ENCODE measurements at places on chromosomes 7 and 10. TPM values are rescaled to one million over a fixed set of nuclear protein-coding genes. Genes with fewer than 3 reads are reported as not detected.
A peak's percentile ranks its signal among the peaks of the same experiment; 100 is the strongest.

DNA sequence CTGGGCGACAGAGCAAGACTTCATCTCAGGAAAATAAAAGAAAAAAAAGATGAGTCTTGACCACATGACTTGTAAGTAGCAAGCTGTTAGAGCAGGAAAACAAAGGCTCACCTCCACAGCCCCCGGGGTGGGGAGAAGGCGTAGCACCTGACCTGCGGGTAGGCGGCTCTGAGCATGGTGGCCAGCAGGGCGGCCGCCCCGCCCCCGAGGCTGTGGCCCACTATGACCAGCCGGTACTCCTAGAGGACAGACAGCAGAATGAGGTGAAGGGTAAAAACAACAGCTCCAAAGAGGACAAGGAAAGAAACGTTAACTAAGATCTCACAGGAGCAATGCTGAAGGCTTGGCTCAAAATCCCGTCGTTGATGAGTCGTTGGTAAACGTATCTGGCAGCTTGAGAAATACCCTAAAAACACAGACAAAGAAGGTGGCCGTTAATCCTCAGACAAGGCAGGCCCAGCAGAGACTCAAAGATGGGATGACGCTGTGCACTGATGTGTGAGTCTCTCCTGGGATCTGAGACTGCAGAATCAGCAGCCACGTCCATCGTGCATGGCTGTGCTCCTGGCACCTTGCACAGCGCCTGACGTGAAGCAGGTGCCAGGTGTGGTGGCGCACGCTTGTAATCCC lies 31.1 kb downstream of the DAGLB start:
- no peak for DNase-seq

- no peak for DNase-seq
These were observed 3.6 kb downstream of the VAX1 start for GRCh38 chr10:117134306-117135025.

GRCh38 chr7:142516038-142516501 lies 233.2 kb upstream of the PRSS1 start:
- peak; percentile 67 for DNase-seq

DNA sequence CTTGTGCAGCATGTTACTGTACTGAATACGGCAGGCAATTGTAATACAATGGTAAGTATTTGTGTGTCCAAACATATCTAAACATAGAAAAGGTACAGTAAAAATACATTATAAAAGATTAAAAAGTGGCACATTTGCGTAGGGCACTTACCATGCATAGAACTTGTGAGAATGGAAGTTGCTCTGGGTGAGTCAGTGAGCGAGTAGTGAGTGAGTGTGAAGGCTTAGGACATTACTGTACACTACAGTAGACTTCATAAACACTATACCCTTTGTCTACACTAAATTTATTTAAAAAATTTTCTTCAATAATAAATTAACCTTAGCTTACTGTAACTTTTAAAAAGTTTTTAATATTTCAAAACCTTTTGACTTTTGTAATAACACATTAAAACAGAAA lies 37.5 kb downstream of the BPGM start:
- no peak for DNase-seq

GRCh38 chr7:138154661-138155060 lies 78.4 kb downstream of the AKR1D1 start:
- no peak for DNase-seq

GRCh38 chr10:97827702-97828291 lies 21.8 kb upstream of the GOLGA7B start:
- no peak for DNase-seq

- DNase-seq: no peak
These were observed 1.8 kb upstream of the ZNF503 start for GRCh38 chr10:75403144-75403938.

DNA sequence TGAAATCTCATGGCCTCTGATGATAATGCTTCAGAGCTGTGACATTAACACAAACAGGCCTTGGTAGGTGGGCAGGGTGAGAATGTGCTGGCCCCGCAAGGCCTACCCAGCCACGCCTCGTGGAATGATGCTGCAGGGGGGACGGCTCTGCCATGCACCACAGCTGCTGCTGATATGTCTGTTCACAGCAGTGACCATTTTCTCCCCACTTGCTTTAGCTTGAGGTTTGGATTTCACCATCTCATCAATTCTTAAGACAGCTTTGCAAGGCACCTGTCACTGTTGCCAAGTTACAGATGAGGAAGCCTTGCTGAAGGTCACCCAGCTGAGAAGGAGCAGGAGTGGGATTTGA lies 128.3 kb downstream of the PTPN20 start:
- no peak for DNase-seq

GRCh38 chr10:76213876-76214275 lies 782.5 kb downstream of the LRMDA start:
- DNase-seq: no peak

DNA sequence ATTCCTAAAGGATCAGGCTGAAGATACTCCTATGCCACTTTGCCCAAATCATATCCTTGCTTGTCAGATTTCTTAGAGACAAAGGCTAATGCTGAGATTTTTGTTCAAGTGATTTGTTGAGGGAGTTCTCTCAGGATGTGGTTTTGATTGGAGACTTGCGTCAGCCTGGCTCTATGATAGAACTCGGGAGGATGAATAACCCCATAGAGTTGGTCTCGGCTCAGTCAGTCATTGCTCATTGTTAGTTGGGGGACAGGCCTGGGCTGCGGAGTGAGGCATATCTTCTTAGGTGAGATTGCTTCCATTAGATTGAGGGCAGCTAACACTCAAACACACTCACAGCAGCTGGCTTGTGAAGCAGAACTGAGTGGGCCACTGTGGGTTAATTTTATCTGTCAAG lies 203.4 kb downstream of the KIF20B start:
- DNase-seq: no peak

DNA sequence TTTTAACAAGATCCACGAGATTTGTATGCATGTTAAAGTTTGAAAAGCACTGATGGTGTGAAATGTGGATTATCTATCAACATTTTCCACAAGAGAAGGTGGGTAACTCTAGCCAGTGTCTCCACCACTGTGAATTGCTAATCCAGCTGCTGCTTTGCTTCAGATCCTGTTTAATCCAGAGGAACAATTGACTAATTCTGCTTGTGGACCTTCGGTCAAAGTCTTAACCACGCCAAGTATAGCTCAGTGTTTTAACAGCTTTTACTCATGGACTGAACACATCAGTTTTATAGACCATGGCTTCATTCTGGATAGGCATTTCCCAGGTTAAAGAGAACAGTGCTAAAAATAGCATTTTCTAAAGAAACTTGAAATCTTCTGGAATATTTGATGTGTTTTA lies 23.5 kb downstream of the ADK start:
- DNase-seq: no peak

GRCh38 chr7:39357648-39358047 lies 208.6 kb upstream of the YAE1 start:
- peak; percentile 5 for DNase-seq

- no peak for DNase-seq
These were observed 40.6 kb upstream of the ADD3 start for GRCh38 chr10:109966961-109967738.

Gene LIPK
- total RNA-seq: not detected

Gene OPN1SW
- not detected for total RNA-seq

Gene INA
- not detected for total RNA-seq

Gene DHTKD1
- 71.4 TPM for total RNA-seq

Gene CALHM1
- 0.18 TPM for total RNA-seq
